Body of pancreas (tissue), 4 donors: ENCODE measurements at places on chromosomes 16 and 17. TPM values are rescaled to one million over a fixed set of nuclear protein-coding genes. Genes with fewer than 3 reads are reported as not detected.

Gene NPIPB5
- 126 TPM for total RNA-seq

Gene TLCD3A
- total RNA-seq: 7.9 TPM

Gene AIPL1
- total RNA-seq: not detected

Gene SLFN11
- total RNA-seq: 9.2 TPM

Gene LHX1
- not detected for total RNA-seq

Gene COQ9
- total RNA-seq: 38.7 TPM

- H3K27ac ChIP-seq: no peak overlapping the region
- no peaks in the 10 kb centered on the region for H3K36me3 ChIP-seq
- no peaks in the 10 kb centered on the region for H3K4me1 ChIP-seq
- H3K27me3 ChIP-seq: no peaks in the 10 kb centered on the region
Measured at GRCh38 chr16:10226141-10226986, 44.1 kb upstream of the GRIN2A start.

DNA sequence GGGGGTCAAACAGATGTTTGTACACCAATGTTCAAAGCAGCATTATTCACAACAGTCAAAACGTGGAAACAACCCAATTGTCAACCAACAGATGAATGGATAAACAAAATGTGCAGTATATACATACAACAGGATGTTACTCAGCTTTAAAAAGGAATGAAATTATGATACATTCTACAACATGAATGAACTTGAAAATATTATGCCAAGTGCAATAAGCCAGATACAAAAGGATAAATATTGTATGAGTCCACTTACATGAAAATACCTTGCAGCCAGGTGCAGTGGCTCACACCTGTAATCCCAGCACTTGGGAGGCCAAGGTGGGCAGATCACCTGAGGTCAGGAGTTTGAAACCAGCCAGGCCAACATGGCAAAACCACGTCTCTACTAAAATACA, 39.9 kb downstream of the UBE2G1 start:
- H3K27me3 ChIP-seq: no peaks in the 10 kb centered on the region
- H3K27ac ChIP-seq: no peak overlapping the region
- H3K4me3 ChIP-seq: no peak overlapping the region

- H3K27me3 ChIP-seq: no peaks in the 10 kb centered on the region
- no peak for DNase-seq
- no peak overlapping the region for H3K4me3 ChIP-seq
- no peaks in the 10 kb centered on the region for H3K36me3 ChIP-seq
Measured at GRCh38 chr16:19315889-19316433, 30.4 kb downstream of the CLEC19A start.

GRCh38 chr16:66344533-66345145, 21.9 kb upstream of the CDH5 start:
- H3K4me3 ChIP-seq: no peak overlapping the region
- H3K36me3 ChIP-seq: no peaks in the 10 kb centered on the region
- no peak overlapping the region for H3K27ac ChIP-seq
- no peaks in the 10 kb centered on the region for H3K4me1 ChIP-seq
- no peaks in the 10 kb centered on the region for H3K27me3 ChIP-seq

- H3K27ac ChIP-seq: peak overlapping the region; percentile 16
- no peaks in the 10 kb centered on the region for H3K36me3 ChIP-seq
- DNase-seq: no peak
- no peaks in the 10 kb centered on the region for H3K27me3 ChIP-seq
Measured at GRCh38 chr17:58377661-58378060, 25.7 kb upstream of the SUPT4H1 start.

- no peak overlapping the region for H3K27ac ChIP-seq
- H3K27me3 ChIP-seq: no peaks in the 10 kb centered on the region
- no peaks in the 10 kb centered on the region for H3K36me3 ChIP-seq
- H3K4me3 ChIP-seq: no peak overlapping the region
- DNase-seq: peak; percentile 8
- H3K4me1 ChIP-seq: no peaks in the 10 kb centered on the region
Measured at GRCh38 chr16:73329358-73330286, 281.7 kb upstream of the ZFHX3 start.

- peaks cover 53% of the 10 kb centered on the region for H3K4me1 ChIP-seq
- DNase-seq: peak; percentile 41
- no peak within 1 kb of the TSS for H3K4me3 ChIP-seq
- peak within 1 kb of the TSS; percentile 97 for H3K27ac ChIP-seq
- H3K27me3 ChIP-seq: no peaks in the 10 kb centered on the region
Measured at GRCh38 chr17:7888184-7888920, at the start of gene CHD3. Gene CHD3, plus strand, starts transcription at chr17:7888789. Its CDS starts 212 bp downstream, at chr17:7889001.

- H3K4me3 ChIP-seq: no peak overlapping the region
- peak; percentile 77 for DNase-seq
- H3K4me1 ChIP-seq: peaks cover 7% of the 10 kb centered on the region
- no peaks in the 10 kb centered on the region for H3K27me3 ChIP-seq
Measured at GRCh38 chr16:67284699-67285646, 5.6 kb downstream of the PLEKHG4 start.
